ENCODE measurements at places on chromosomes 3 and 15.

DNA sequence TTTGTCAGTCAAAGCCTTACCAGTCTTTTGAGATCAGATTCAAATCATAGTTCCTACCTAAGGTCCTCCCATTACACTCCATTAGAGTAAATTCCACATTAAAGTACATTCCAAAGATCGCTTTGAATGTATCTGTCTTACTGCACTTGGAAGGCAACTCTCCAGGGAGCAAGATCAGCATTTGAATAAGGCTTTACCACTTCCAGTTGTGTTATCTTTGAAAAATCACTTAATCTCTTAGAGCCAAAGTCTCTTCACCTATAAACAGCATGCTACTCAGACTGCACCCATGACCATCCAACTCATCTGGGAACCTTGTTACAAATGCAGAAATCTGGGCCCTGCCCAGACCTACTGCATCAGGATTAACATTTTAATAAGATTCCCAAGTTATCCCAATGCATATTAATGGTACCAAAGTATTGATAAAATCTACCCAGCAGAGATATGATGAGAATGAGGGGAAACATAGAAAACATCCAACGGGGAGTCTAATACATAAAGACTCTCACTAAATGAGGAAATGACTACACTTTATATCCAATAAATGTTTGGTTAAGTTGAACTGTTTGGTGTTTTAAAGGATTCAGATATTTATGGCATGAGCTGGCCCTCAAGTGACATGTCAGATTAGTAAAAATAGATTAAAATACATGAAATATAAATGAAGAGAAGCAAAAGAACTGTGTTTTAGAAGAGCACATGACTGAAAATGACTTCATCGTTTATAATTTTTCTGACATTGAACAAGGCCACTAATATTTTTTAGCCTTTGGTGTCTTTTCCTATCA is 75.9 kb downstream of the TNIK start:
- no peak for DNase-seq

GRCh38 chr3:118001380-118001779 is 1033.3 kb downstream of the IGSF11 start:
- DNase-seq, result no peak

- no peak for DNase-seq
Measured at GRCh38 chr3:33855884-33856546, 57.6 kb downstream of the PDCD6IP start.

DNA sequence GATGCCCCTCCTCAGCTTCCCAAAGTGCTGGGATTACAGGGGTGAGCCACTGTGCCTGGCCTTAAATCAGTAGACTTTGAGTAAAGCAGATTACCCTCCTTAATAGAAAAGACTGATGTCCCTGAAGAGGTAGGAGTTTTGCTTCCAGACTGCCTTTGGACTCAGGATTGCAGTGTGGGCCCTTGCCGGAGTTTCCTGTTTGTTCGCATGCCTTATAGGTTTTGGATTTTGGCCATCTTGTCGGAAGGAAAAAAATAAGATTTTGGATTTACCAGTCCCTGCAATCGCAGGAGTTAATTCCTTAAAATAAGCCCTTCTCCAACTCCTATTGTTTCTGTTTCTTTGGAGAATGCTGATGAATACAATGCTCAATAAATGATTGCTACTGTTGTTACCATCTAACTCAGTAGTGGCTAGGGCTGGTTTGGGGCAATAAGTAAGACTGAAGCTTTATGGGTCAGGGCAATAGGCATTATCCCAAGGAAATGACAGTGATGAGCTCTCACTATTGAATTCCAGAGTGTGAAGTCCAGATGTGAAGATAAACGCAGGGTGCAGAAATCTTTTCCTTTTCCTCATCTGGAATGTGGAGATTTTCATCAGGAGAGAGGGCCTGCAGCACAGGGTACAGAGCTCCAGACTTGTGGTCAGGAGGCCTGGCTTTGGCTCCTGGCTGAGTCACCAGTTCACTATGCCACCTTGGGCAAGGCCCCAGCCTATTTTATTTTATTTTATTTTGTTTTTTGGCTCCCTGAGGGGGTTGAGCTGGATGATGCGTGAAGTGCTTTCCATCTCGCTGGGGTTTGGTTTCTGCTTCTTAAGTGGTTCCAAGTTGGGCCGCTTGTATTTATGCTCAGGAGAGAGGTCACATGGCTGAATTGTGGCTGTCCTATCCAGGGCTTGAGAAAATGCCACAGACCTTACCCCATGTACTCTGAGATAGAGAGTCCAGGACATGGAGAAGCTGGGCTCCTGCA is 25.3 kb downstream of the FOXL2 start:
- DNase-seq, result no peak

- no peak for DNase-seq
Measured at GRCh38 chr15:101625980-101626379, 26.2 kb downstream of the TM2D3 start.

- DNase-seq, result no peak
Measured at GRCh38 chr3:14174483-14174882, 3.9 kb downstream of the XPC start.

GRCh38 chr3:14796403-14797077 is 22.2 kb upstream of the FGD5 start:
- DNase-seq, result no peak

DNA sequence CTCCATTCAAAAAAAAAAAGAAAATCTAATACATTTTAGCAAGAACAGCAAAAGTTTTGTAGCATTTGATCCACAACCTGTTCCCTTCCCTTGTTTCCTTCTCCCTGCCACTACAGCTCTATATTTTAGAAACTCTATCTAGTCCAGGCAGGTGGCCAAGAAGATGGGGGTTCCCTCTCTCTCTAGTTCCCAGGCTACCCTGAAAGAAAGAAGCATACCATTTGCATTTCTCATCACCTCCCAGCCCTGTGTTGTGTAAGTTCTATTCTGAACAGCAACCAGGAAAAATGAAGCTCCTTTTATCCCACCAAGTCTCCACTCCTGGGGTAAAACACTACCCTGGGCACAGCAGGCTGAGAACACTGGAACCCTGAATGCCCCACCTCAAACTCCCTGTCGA is 100.0 kb downstream of the PCCB start:
- no peak for DNase-seq

DNA sequence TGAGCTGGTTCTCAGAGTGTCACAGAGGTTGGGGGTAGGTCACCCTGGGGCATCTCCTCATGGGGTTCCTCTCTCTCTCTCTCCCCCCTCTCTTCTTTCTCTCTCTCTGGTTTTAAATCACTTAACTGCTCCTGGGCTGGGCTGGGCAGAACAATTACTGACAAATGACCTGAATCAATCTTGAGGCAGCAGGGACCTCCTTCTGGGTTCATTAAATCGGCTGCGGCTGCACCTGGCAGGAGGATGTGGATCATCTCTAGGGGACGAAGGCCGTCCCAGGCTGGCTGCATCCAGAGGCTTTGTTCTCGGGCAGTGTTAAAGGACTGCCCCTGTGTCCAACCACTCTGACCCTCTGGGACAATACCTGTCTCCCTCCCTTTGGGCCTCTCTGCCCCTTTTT is 143.1 kb downstream of the TLE3 start:
- DNase-seq, result no peak

GRCh38 chr3:185746470-185746869 is 78.4 kb downstream of the IGF2BP2 start:
- no peak for DNase-seq

DNA sequence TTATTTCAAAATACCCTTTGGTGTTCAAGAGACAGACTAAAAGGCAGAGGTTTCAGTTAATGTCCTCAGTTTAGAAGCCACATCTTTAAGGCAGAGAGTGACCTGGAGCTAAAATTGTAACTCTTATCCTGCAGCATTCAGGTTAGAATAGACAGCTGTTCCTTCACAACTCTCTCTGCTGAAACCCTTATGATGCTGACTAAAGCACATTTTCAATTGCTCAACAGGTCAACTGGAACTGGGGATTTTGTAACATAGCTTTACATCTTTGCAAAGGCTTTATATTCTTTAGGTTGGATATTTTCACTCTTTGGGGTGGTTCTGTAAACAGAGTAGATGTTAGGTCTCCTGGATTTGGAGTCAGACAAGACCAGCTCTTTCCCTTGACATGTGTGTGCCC is 20.3 kb upstream of the PLSCR4 start:
- no peak for DNase-seq

- no peak for DNase-seq
Measured at GRCh38 chr15:83610901-83611685, 42.8 kb upstream of the ADAMTSL3 start.

GRCh38 chr15:89085289-89085926 is 2.8 kb upstream of the ABHD2 start:
- no peak for DNase-seq

DNA sequence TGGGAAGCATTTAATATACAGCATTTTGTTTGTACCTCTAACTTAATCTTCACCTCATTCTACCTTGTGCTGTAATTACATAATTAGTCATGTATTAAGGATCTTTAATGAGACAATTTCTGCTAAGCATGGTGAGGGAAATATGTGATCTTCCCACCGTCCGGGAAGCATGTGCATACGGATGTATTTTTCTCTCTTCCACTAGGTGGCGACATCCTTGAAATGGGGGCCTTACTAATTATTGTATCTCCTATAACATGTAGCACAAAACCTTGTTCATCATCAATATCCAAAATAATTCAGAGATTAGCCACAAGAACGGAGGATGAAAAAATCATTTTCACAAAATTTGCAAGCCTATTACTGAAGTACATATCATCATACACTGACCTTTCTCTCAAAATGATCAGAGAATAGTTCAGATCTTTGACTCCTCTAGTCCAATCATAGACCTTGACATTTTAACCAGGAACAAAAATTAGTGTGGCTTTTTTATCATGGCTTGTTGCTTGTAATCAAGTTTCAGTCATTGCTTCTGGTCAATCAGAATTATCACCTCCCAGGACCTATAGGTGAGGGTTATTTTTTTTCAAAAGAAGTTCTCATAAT is 148.9 kb upstream of the GBE1 start:
- DNase-seq, result no peak

DNA sequence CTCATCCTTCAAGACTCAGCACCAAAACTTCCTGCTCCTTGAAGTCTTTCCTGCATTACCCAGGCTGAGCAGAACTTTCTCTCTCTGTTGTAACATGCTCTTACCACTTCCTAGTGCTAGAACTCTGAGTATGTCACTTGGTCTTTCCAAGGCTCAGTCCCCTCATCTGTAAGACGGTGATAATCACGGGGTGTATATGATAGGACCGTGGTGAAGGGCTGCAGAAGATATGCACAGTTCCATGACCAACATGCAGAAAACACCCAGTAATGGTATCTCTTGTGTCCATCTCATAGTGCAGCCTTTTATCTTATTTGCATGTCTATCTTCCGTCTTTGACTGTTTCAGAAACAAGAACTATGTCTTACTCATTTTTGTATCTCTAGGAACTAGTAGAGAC is 154.5 kb downstream of the ZNF621 start:
- DNase-seq, result no peak

- DNase-seq, result no peak
Measured at GRCh38 chr15:62573876-62574275, 408.8 kb upstream of the C2CD4B start.

DNA sequence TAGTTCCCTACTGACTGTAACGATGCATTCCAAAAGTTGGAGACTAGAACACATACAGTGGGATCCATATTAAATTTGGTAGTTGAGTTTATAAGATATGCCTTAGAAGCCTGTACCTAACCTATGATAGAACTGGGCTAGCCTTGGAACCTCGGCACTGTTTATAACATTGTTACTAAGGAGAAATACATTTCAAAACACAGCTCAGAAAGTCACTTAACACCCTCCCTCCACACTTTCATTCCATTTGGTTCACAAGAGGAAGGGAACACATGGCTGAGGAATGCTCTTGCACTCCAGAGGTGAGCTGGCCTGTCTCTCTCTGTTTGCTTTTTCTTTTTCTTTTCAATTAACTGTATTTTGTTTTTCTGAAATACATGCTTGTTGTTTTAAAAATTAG is 48.7 kb upstream of the TSC22D2 start:
- DNase-seq, result no peak

DNA sequence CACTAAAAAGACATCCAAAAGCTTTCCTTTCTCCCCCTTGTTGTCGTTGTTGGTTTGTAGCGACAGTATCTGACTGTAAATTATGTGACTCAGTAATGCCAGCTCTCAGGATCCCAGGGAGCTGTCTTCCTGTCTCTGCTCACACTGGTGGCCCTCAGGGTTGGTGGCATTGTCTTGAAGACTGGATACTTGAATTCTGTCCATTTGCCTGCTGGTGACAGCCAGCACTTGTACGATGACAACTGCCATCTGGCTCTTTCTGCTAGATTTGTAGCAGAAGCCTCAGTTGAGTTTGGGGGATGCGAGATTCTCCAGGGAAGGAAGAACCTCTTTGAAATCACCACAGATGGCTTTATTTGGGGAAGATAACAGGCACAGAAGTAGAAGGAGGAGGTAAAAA is 120.8 kb downstream of the ARPP21 start:
- DNase-seq, result peak; percentile 47

GRCh38 chr15:101138086-101138660 is 113.7 kb downstream of the CHSY1 start:
- DNase-seq, result no peak

GRCh38 chr3:5657106-5657505 is 469.6 kb downstream of the EDEM1 start:
- DNase-seq, result no peak

DNA sequence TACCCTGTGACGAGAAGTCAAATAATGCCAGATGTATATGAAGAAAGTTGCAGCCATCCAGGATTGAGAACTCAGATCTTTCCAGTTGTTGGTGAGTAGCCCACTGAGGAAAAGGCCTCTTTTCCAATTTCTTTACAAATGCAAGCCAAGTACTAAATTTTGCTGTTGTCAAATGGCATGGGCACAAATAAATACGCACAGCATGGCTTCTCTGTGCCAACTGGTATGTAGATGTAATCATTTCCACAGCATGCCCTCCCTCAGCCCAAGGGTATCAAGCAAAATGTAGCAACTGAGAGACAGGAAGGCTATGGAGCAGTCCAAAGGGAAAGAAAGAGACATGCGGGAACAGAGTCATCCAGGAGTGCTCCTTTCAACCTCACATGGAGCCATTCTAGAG is 105.4 kb downstream of the FGF12 start:
- no peak for DNase-seq

DNA sequence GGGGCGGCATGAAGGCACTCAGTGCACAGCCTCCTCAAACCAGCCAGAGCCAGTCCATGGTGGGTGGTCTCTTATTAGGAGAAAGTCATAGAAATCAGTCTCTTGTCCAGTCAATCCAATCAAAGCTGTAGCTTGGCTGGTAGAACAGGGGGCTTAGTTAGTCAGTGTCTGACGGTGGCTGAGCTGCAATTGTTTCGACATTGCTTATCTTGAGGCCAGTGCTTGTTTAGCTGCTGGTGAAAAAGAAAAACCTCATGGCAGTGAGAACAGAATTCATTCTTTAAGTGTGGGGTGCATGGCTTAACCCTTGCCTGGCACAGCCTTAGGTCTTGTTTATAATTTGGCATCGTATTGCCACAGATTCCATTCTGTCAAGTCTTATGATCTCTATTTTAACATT is 53.9 kb downstream of the FGD5 start:
- no peak for DNase-seq

- DNase-seq, result no peak
Measured at GRCh38 chr3:16504242-16504641, 9.3 kb downstream of the RFTN1 start.

GRCh38 chr15:50249704-50250103 is 15.8 kb downstream of the HDC start:
- DNase-seq, result no peak

- no peak for DNase-seq
Measured at GRCh38 chr15:40463886-40464545, 6.8 kb upstream of the CHST14 start.

Measured in glutamatergic neuron (in vitro differentiated cells).